Stimulated activated CD4-positive, alpha-beta T cell treated with anti-CD3 and anti-CD28 coated beads, Interleukin-4, amount 100 ng/mL, for 1 hour (primary cell): ENCODE measurements at places on chromosomes 1 and 21.

GRCh38 chr1:9202240-9202870 is 32.2 kb upstream of the H6PD start:
- no peak for DNase-seq

DNA sequence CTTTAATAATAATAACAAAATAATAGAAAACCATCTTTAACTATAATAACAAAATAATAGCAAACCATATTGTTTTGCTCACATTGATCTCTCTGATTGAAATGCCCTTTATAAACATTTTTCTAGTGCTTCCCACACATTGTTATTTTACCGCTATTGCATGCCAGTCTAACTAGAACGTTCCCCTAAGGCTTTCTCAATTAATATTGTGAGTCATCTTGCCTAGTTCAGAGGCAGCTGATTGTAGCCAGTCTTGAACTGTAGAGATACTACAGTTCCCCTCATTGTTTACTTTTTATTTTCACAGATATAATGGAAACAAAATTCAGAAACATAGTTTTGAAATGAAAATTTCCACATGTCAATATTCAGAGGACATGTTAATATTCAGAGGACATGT is 192.3 kb upstream of the ADGRL4 start:
- DNase-seq, result no peak

DNA sequence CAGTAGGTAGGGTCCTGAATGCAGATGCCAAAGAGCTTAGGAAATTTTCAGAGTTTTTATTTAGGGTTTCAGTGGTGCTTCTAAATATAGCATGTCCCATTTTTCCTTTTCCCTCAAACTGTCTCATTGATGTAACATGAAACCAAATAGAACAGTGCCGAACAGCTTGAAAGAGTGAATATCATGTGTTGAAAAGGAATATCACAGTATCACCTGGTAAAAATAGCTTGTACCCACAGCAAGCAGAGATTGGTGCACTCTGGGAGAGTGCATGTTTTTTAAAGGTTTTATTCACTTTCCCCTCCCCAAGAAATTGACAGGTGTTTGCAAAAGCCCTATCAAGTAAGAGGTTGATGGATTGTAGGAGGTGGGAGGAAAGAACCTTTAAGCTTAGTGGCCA is 41.9 kb upstream of the ELAVL4 start:
- no peak for DNase-seq

DNA sequence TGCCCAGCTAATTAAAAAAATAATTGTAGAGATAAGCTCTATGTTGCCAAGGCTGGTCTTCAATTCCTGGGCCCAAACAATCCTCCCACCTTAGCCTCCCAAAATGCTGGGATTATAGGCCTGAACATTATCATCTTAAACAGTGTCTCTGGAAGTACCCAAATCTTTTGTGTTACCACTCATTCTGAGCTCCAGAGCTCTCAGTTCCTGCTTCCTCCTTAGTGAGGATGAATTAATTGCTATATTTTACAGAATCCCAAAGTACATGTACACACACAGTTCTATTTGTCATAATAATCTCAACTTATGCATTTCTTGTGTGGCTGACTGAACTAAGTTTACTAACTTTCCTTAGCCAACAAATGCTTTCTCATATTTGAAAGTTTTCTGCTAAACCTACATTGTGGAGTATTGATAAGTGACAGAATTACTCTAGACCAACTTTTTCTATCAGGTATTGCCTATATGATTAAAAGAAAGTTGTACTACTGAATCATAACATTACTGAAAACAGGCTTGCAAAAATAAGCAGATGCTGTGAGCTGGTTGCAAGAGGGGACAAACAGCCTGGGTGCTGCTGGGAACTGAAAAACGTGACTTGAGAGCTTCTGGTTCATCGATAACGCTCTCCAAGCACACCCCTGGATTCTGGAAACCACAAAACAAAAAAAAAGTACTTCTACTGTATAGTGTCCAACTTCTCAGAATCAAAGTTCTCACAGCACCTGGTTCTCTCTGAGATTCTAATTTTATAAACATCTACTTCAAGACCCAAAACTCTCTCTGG is 15.3 kb downstream of the VAV3 start:
- DNase-seq, result no peak

DNA sequence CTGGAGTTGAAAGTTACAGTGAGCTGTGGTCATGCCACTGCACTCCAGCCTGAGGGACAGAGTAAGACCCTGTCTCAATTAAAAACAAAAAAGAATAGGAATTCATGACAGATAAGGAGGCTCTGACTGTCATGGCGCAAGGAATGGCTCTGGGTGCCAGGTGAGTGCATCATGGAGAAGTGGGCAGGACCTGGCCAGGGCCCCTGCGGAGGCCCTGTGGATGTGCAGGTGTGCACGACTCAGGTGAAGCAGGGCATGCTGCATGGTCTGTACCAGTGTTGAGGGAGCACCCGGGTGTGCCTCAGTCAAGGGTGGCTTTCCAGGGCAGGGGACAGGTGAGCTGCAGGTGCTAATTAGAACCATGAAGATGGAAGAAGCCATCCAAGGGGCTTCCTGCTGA is 14.0 kb downstream of the SLC1A7 start:
- no peak for DNase-seq

DNA sequence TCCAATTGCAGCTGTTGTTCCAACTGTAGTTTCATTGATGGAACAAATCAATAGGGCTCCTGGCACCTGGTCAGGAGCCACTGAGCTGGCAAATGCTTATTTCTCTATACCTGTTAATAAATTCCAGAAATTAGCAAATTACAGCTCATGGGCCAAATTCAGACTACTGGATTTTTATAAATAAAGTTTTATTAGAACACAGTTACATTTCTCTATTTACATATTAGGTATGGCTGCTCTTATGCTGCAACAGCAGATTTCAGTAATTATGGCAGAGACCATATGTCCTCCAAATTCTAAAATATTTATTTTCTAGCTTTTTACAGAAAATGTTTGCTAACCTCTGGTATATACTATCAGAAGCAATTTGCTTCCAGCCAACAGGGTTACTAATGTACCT is 47.8 kb downstream of the DUSP10 start:
- DNase-seq, result no peak

- DNase-seq, result no peak
These were observed 7.6 kb upstream of the AADACL4 start for GRCh38 chr1:12636098-12636950.

- no peak for DNase-seq
These were observed 1.1 kb upstream of the KNCN start for GRCh38 chr1:46552357-46553237.

DNA sequence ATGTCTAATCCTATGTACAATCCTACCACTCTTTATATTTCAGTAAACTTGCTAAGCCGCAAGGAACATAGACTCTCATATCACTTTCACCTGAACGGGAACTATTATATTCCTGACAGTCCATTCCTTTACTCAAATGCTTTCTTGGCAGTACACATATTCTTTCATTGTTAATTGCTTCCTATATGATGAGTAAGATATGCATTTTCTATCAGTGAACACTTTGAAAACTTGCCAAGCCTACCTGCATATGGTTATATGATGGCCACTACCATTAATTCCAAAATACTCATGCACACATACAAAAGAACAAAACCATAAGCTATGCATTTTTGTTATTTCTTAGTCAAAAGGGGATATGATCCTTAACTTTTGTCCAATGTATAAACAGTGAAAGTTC is 341.5 kb downstream of the VAV3 start:
- no peak for DNase-seq

DNA sequence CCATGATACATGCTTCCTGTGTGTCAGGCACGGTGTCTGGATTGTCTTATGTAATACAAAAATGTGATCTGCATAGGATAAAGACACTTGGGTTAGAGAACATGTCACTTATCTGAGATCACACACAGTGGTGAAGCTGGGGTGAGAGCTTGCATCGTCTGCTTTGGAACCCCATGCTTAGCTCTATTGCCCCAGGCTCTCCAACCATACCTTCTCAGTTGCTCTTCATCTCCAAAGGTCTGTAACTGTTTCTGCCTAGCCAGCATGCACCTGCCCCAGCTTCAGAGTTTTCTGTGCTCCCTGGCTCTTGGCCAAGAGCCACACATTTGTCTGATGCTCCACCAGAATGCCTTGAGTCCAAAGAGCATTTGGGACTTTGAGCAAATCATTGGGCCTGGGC is 93.9 kb upstream of the COG2 start:
- no peak for DNase-seq

DNA sequence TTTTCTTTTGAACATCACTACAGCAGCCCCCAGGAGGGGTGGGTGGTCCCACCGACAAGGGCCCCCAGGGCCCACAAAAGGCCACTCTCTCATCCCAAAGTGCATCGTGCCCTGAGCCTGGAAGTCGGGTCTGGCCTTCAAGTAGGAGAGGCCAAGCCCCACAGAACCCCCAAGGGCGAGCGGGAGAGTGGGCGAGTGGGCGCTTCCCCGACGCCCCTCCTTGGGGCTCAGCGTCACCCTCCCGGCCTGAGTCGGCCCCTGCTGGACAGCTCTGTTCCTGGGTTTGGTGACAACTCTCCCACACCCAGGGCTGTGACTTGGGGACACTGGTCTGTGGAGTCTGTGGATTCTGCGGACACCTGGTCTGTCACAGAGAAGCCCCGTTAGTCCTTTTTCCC is 42.2 kb upstream of the COL18A1 start:
- no peak for DNase-seq

DNA sequence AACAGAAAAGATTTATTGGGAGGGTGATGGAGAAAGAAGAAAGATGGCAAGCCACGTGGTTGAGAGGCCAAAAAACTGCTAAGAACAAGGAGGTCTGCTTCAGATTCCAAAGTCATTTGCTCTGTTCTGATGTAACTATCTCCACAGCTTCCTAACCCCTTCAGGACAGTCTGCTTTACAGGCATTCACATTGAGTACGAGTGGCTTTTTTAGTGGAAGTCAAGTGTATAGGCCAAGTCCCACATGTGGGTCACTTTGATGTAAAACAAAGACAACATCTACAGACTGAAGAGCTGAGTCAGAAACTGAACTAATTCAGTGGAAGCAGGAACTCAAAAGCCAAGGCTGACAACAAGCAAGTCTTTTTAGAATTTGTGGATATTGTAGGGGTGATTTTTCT is 128.7 kb upstream of the F3 start:
- DNase-seq, result no peak

- no peak for DNase-seq
These were observed 35.6 kb upstream of the ECE1 start for GRCh38 chr1:21325731-21326387.

DNA sequence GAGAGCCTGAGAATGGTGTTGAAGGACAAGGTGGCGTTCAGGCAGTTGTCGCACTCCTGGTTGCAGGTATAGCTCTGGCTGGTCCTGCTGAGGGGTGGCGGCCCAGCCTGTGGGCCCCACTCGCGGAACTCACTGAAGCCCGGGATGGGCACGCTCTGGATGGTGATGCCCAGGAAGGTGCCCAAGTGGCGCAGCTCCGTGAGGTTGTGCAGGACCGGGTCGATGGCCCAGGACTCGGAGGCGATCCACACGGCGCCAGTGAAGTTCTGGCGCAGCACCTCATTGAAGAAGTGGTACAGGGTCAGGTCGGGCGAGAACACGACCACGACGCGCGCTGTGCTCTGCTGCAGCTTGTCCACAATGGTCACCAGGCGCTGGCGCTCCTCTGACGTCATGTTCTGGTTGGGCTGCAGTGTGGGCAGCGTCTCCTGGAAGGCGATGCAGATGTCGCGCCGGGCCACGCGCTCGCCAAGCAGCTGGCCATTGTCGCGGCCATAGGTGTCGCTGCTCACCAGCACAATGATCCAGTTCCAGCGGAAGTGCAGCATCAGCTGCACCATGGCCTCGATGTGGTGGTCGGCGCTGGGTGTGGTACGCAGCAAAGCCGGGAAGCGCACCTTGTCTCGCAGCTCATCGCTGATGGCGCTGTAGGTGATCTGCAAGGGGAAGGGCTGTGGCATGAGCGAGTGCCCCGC is 5.0 kb downstream of the TAS1R2 start:
- DNase-seq, result no peak

DNA sequence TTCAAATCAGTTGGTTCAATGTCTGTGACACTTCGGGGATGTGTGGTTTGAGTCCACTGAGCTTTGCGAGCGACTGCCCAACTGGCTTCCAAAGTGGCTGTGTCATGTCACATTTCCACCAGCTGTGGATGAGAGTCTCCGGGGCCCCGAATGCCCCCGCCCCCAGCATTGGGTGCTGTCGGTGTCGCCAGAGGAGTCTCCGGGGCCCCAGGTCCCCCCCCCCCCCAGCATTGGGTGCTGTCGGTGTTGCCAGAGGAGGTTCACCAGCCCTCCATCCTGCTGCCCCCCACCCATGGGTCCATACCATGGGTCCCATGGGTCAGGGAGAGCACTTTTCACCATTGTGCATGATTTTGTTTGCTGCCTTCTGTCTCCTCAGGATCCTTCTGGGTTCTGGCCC is 9.0 kb upstream of the SMYD3 start:
- no peak for DNase-seq

DNA sequence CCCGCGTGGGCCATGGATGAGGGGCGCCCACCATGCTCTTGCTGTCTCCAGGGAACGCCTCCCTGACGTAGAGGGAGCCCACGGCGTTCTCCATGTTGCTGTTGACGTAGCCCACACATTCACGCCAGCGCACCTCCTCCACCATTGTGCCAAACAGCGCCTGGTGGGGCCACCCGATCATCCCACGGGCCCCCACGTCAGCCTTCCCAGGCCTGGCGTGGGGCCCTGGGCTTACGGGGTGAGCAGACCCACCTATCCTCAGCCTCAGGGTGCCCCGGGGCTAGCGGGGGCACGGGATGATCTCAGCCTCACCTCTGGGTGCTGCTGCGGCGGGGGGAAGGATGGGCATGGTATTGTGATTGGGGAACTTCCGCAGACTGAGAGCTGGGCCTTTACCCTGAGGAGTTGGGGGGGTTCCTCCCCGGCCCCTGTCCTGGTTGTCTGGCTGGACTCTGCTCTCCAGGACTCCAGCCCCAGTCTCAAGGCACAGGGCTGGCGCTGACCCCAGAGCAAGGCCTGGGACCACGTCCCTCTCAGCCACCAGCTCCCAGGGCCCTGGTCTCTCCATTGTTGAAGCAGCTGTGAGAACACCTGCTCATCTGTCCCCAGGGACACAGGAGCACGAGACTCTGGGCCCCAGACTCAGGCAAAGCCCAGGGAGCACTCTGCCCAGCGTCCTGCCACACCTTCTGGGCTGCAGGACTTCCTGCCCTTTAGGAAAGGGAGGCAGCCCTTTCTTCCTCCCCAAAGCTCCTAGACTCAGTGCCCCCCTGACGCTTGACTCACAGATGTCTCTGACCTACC is 10.2 kb downstream of the PRXL2B start:
- no peak for DNase-seq

DNA sequence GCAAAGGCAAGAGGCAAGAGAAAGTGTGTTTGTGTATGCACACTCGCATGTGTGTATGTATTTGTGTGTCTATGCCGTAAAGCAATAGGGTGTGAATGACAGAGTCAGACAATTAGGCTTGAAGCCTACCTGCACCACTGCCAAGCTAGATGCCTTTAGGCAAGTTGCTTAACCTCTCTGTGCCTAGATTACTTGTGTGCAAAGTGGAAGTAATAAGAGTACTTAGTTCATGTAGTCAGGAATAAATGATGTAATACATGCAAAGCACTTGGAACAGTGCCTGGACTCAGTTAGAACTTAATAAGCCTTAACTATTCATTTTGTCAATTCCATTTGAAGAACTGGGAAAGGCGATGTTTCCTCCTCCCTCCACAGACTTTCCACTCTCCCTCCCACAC is 31.7 kb downstream of the LAMB3 start:
- DNase-seq, result no peak

- DNase-seq, result peak; percentile 66
These were observed 51.4 kb downstream of the KIF21B start for GRCh38 chr1:200971955-200972711.
